ENCODE measurements at places on chromosomes 16 and 17.

GRCh38 chr16:57534337-57534880, 2.0 kb downstream of the CCDC102A start:
- no peak for DNase-seq

- DNase-seq: no peak
These were observed 216.1 kb downstream of the ABCC12 start for GRCh38 chr16:47939680-47940079.

GRCh38 chr17:74210191-74211140, 2.9 kb upstream of the TTYH2 start:
- peak; percentile 86 for DNase-seq

DNA sequence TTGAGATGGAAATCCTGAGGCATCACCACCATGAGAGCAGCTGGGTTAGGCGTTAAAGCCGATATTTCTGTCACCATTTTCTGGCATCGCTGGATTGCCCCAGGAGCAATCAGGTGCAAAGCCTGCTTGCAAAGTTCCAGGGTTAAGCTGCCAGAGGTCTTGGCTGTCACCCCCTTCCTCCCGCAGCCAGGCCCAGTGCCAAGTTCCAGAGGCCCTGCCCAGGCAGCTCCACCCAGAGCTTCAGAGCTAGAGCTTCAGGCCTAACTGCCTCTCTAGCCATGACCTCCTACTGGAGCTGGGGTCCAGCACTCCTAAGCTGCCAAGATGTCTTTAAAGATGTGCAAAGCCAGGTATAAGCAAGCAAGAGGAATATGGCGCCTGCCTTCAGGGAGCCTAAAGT, 8.8 kb upstream of the TMEM238L start:
- no peak for DNase-seq

GRCh38 chr17:35773679-35774425, 13.2 kb downstream of the C17orf50 start:
- DNase-seq: no peak

- no peak for DNase-seq
These were observed 9.4 kb upstream of the ZNF689 start for GRCh38 chr16:30619638-30620037.

DNA sequence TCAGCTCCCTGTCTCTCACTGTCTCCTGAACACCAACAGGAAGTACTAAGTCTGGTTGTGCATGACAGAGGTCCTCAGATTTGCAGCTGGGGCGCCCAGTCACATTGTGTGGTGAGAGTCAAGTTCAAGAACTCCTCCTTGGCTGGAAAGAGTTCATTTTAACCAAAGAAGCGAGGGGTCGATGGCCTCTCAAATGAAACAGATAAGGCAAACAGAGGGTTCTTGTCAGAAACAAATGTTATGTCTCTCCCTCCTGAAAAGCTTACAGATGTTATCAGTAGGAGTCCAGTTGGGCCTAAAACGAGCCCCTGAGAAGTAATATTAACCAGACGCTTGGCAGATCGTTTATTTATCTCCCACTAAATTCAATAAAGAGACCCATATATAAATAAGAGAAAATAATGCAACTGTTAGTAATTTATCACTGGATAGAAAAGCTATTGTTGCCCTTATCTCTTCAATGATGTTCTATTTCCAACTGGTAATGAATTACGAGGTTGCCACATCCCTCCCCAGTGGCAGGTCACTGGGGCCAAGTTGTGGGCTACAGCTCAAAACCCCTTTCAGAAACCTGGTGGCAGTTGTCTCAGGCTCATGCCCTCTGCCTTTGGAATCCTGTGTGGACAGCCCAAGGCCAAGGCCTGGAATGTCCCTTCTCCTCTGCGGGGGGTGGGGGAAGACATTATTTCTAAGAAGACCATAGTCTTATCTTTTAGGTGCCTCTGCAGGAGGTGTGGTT, 307.5 kb upstream of the DYNLRB2 start:
- DNase-seq: no peak

- DNase-seq: no peak
These were observed 20.8 kb downstream of the DCUN1D3 start for GRCh38 chr16:20879175-20880040.

- DNase-seq: no peak
These were observed 418.7 kb upstream of the DYNLRB2 start for GRCh38 chr16:80122115-80122514.

DNA sequence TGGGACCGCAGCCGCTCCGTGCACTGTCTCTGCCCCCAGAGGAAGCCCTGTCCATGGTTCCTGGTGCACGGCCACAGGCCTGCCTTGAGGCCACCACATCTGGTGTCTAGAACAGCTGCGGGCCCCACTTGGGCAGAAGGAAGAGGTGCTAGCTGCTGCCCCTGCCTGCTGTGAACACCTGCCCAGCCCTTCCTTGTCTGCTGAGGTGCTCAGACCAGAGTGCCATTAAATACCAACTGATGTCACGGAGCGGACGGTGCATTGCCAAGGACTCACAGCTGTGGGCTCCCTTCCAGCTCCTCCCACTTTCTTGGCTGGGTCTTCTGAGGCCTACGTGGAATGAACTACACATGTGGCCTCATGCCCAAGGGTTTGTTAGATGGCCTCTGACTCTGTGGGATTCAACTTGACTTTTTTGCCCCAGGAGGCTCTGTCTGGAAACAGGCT, 146.1 kb downstream of the RAB11FIP4 start:
- no peak for DNase-seq

- peak; percentile 80 for DNase-seq
These were observed 35.8 kb upstream of the ADGRG1 start for GRCh38 chr16:57592591-57593003.

- DNase-seq: no peak
These were observed 120.9 kb upstream of the HS3ST2 start for GRCh38 chr16:22692916-22693637.

- DNase-seq: no peak
These were observed 120.3 kb downstream of the ANKRD11 start for GRCh38 chr16:89370081-89370511.

DNA sequence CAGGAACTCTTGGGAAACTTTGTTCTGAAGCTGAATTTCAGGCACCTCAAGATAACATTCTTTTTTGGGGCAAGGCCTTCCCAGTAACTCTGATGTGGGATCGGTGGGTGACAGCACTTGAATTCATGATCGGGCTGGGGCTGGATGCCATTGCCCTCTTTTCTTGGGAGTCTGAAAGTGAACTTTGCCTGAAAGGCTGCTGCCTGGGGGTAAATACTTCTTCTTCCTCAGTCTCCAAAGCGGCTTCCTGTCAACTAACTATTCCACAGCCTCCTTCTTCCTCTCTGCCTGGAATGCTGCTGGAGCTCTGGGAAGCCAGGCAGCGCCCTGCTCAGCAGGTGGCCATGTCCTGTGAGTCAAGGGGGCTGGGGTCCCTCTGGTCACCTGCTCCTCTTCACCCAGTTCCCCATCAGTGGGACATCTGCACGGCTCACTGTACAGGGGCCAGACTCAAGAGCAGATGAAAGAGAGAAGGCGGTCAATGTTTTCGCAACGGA, 79.5 kb downstream of the WIPI1 start:
- DNase-seq: no peak

- no peak for DNase-seq
These were observed 264.3 kb downstream of the CPPED1 start for GRCh38 chr16:12539185-12539929.

DNA sequence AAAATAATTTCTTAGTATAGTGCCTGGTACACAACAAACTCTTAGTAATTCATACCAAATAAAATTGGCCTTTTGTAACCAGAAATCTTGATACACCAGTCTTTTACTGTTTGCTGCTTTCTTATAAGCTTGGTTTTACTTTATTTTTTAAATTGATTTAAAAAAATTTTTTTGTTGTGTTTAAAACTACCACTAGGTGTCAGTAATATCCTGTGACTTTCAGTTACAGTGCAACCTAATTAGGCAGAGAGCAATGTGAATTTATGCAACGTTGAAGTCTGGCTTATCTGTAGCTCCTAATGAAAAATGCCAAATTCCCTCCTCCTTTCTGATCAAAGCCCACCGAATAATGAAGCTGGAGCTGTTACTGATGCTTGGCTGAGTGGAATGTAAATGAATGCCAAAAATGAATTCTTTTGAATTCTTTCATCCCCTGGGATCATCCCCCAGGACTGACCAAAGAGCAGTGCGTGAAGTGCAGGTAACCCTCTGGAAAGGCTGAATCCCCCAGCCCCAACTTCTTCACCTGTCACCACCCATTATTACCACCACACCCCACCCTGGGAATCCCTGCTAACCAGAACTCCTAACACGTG, 3.8 kb downstream of the ERCC4 start:
- peak; percentile 64 for DNase-seq

GRCh38 chr17:11391134-11391533, 150.1 kb downstream of the SHISA6 start:
- no peak for DNase-seq

GRCh38 chr16:74500907-74501306, 79.6 kb upstream of the CLEC18B start:
- no peak for DNase-seq

DNA sequence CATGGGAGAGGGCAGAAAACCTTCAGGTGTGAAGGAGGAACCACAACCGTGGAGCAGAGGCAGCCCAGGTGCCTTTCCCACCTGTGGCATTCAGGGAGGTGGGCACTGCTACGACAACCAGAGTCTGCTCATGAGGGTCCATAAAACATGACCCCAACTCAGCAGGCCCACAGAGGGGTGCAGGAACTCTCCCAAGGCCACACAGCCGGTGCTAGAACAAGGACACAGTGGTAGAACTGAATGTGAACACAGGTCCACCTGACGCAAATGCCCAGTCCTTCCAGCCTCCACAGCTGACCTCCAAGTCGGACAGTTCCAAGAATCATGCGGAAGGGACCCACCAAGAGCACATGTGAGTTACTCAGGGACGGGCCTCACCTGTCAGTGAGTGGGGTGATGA, 76.4 kb downstream of the DNAH17 start:
- DNase-seq: no peak

GRCh38 chr17:7988750-7989178, 13.7 kb upstream of the GUCY2D start:
- peak; percentile 91 for DNase-seq

- no peak for DNase-seq
These were observed 2.4 kb downstream of the SLC16A13 start for GRCh38 chr17:7038025-7038862.

DNA sequence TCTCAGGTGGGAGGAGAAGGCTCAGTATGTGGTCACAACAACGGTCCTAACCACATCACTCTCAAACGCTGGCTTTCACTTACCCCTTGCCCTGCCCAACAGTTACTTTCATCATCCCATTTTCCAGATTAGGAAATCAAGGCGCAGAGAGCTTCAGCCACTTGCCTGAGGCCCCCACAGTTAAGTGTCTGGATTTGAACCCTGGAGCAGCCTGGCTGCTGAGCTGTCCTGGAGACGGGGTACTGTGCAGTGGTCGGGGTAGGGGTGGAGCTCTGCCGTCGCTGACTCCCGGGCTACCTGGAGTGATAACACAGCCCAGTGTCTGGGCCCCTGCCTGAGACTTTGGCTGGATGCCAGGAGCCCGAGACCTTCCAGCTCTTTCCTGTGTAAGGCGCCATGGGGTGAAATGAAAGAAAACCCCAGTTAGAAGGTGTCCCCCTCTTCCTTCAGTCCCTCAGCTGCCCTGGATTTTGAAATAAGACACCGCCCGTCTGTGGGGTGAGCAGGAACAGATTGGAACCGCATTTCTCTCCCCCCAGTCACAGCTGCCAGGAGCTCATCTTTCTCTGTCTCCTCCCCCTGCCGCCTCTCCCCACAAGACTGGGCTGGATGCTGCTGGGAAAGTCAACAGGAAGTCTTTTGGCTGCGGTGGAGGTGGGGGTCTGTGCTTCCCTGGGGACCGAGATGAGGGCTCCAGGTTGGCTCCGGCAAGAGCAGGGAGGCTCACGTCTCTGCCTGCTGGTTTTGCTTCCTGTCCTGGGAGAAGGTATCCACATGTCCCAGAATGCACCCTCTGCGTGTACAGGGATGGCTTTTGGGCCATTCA, 280.2 kb downstream of the SEC14L1 start:
- peak; percentile 51 for DNase-seq

DNA sequence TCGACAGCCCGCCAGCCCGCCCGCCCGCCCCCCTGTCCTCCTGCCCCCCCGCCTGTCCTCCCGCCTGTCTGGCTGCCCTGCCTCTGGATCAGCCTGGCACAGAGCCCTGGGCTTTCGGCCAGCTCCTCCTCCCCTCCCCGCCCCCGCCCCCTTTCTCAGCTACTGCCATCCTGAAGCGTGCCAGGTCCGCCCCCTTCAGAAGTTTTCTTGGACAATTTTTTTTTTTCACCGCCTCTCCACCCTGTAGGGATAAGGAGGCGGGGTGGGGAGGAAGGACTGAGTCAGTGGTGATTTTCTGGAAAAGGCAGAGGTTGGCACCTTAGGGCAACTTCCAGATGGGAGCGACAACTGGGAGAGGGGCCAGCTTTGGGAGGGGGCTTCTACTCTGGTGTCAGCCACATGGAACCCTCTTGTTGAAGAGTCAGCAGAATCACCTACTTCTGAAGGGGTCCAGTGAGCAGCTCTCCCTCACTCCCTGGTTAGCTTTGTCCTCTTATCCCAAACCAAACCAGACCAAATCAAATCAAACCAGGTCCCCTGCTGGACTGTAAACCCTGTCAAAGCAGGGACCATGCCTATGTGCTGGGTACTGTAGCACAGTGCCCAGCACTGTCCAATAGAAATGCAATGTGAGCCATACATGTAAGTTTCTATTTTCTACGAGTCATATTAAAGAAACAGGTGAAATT, 19.7 kb downstream of the IGF2BP1 start:
- DNase-seq: no peak

GRCh38 chr17:2580661-2581060, 12.8 kb upstream of the PAFAH1B1 start:
- no peak for DNase-seq

- DNase-seq: no peak
These were observed 2.5 kb downstream of the SGCA start for GRCh38 chr17:50168319-50168718.

DNA sequence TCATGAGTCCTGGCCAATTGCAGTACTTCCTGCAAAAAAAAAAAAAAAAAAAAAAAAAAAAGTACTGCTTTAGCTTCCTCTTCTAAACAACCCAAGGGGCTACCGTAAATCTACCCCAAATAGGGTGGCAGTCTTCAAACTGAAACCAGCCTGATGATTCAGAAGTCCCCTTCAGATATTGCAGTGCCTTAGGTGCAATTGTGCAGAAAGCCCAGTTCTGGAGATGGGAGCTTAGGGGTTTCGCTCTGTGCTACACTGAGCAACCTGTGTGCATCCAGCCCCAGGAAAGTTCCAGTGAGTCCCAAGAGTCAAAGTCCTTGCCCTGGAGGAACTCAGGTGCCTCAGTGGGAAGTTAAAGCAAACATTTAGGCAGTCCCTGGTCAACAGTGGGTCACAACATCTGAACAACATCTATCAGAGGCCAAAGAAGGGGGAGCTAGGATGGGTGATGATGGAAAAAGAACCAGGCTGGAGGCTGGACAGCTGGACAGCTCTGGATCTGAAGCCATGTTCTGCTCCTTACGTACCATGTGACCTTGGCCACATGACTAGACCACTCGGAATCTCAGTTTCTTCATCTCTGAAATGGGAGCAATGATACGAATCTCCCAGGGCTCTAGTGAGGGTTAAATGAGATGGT, 6.7 kb upstream of the CIITA start:
- DNase-seq: no peak

DNA sequence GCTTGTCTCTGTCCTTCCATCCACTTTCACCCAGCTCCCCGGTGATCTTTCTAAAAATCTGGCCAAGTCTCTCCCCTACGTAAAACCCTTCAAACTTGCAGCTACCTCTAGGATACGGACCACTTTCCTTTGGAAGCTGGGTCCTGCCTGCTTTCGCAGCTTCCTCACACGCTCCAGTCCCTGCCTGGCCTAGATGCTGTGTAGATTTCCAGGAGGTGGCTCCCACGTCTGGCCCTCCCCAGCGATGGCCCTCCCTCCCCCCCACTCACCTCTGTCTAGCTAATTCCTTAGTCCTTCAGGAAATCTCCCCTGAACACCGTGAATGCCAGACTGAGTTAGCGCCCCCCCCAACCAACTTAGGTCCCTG, 579 bp upstream of the LRRC59 start:
- DNase-seq: no peak

GRCh38 chr16:29761882-29762281, 16.1 kb upstream of the C16orf54 start:
- no peak for DNase-seq

Data from CD4-positive, alpha-beta T cell treated with Interleukin-4 for 1 hour (primary cell).